ENCODE measurements at places on chromosomes 11 and 22.

GRCh38 chr11:64096835-64097234 lies 61.1 kb downstream of the FLRT1 start:
- DNase-seq, result no peak

GRCh38 chr11:62054484-62055121 lies 69.2 kb upstream of the INCENP start:
- no peak for DNase-seq

DNA sequence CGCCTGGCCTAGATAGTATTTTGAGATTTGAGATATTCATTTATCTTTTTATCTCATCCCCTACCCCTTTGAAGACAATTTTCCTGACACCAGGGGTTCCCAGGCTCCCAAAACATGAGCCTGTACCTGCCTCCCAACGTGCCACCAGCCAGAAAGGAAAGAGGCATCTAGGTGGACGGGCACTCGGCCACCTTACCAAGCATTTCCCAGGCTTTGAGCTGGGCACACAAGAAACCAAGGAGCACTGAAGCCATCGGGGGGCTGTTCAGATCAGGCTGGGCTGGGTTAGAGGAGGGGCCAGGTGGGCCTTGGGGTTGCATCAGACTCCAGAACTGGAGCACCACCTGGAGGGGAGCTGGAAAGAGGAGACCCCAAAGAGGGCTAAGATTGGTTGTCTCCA lies 28.5 kb upstream of the BAIAP2L2 start:
- no peak for DNase-seq

- no peak for DNase-seq
Observed at GRCh38 chr11:123174196-123175183, 20.6 kb downstream of the CLMP start.

GRCh38 chr11:1523779-1524178 lies 37.2 kb upstream of the MOB2 start:
- no peak for DNase-seq

DNA sequence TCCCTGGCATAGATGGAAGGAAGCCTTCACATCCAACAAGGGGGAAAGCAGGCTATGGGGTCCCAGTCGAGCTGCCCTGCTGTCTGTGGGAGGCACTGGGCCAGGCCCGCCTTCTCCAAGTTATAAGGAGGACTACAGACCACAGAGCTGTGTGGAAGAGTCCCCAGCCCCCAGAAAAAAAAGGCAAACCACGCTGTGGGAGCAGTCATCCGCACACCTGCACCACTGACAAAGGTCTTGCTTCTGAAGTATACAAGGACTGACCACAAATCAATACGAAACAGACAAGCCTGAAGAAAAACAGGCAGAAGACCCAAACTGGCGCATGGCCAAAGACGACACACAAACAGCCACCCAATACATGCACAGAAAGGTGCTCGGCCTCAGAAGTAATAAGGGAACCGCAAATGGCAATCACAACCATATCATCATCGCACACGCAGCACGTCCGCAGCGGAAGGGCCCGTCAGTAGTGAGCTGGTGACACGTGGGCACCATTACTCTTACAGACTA lies 384.1 kb downstream of the CTTN start:
- DNase-seq, result no peak

DNA sequence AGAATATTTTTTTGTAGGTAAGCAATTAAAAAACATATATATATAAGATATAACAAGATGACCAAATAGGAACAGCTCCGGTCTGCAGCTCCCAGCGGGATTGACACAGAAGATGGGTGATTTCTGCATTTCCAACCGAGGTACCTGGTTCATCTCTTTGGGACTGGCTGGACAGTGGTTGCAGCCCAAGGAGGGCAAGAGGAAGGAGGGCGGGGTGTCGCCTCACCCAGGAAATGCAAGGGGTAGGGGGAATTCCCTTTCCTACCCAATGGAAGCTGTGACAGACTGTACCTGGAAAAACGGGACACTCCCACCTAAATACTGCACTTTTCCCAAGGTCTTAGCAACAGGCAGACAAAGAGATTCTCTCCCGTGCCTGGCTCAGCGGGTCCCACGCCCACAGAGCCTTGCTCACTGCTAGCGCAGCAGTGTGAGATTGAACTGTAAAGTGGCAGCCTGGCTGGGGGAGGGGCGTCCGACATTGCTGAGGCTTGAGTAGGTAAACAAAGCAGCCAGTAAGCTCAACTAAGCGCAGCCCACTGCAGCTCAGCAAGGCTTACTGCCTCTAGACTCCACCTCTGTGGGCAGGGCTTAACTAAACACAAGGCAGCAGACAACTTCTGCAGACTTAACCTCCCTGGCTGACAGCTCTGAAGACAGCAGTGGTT lies 163.8 kb downstream of the CWF19L2 start:
- DNase-seq, result no peak

GRCh38 chr11:78432058-78432515 lies 14.5 kb upstream of the GAB2 start:
- DNase-seq, result no peak

DNA sequence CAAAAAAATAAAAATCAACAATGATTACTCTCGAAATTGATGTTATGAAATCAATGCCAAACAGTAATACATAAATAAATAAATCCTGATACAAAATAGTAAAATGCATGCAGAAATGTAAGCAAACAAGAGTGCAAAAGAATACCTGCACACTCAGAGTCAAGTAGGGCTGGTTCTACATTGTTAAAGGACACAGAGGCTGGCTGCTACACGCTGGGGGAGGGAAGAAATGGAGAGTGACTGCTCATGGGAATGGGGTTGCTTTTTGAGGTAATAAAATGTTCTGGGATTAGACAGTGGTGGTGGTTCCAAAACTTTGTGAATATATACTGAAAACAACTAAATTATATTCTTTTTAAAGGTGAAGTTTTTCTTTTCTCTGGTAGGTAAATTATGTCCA lies 32.1 kb downstream of the MAPK1 start:
- DNase-seq, result no peak

DNA sequence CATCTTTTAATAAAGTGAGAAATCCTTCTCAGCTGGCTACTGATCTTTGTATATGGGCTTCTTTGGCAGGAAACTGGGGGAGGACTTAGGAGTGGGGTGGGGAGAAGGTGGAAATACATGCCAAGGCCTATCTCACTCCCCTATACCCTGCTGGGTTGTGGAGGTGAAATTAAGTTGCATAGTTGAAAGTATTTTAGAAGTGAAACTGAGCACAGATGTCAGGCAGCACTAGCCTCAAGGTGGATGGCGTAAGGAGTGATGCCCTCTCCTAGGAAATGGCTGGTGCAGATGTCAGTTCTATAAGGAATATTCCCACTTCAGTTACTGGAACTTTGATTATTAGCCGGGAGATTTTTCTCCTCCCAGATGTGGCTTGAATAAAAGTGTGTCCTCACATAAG lies 46.3 kb downstream of the NNMT start:
- DNase-seq, result no peak

GRCh38 chr11:18633256-18634139 lies 644 bp downstream of the SPTY2D1 start:
- DNase-seq, result no peak

Data from ecto neural progenitor cell (in vitro differentiated cells).